Activated CD4-positive, alpha-beta T cell treated with anti-CD3 and anti-CD28 coated beads for 36 hours (primary cell): ENCODE measurements at places on chromosomes 16 and 17.

- no peak for DNase-seq
Observed at GRCh38 chr17:64056269-64057005, 36.0 kb upstream of the ICAM2 start.

GRCh38 chr16:88624481-88624880, 13.9 kb upstream of the IL17C start:
- no peak for DNase-seq

GRCh38 chr17:49995055-49995738, at the start of gene DLX3:
Gene DLX3 (minus strand): TSS chr17:49995224. CDS start chr17:49994998, 226 bp downstream.
- peak; percentile 63 for DNase-seq

DNA sequence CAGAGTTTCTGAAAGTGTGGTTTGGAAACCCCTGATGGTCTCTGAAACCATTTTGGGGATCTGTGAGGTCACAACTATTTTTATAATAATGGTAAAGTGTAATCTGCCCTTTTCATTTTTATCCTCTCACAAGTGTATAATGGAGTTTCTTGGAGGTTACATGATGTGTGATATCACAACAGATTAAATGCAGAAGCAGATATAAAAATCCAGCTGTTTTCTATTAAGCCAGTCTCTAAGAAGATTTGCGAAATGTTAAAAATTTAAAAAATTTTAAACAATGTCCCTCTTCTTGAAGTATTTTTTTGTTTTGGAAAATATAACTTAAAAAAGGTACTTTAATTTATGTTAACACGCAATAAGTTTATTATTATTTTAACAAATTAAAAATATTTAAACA, 48.7 kb downstream of the RPGRIP1L start:
- DNase-seq: no peak

GRCh38 chr16:69918241-69918640, 32.9 kb upstream of the CLEC18A start:
- no peak for DNase-seq

- no peak for DNase-seq
Observed at GRCh38 chr16:89561142-89561883, 831 bp downstream of the RPL13 start.
